ENCODE measurements at places on chromosomes 5 and 9.

- H3K36me3 ChIP-seq: no peaks in the 10 kb centered on the region
- H3K4me1 ChIP-seq: no peaks in the 10 kb centered on the region
- H3K27me3 ChIP-seq: no peaks in the 10 kb centered on the region
- H3K27ac ChIP-seq: no peak overlapping the region
Measured at GRCh38 chr9:68714416-68715180, 9.6 kb downstream of the PIP5K1B start.

DNA sequence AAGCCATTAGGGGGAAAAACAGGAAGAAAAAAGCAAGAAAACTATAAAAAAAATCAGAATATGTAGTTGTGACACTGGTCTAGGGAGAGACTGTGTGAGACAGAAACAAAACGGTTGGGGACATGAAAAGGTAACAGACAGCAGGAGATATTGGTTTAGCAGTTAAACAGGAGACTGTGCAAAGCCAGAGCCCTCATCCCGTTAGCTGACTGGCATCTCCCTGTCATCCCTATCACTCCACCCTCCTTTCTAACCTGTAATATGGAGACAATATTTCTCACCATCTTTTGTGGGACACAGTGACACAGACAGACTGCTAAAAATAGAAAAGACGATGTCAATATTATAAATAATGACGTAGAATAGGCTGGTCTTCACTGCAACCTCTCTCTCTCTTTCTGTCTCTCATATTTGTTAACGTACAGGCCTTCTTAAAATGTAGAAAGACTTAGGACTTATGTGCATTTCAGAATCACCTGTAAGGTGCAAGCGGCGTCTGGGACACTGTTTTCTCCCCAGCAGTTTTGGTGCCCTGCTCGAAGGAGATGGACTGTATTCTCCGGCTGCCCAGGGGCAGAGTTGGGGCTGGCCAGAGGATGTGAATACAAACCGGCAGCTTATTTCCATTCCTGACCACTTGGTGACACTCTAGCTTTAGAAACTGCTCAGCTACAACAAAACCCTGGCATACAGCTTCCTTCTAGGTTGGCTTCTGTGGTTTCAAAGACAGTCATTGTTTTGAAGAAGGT, 190.6 kb downstream of the MAT2B start:
- H3K4me1 ChIP-seq: no peaks in the 10 kb centered on the region
- no peaks in the 10 kb centered on the region for H3K36me3 ChIP-seq
- H3K4me3 ChIP-seq: no peak overlapping the region
- no peak for DNase-seq

GRCh38 chr9:116992865-116993264, 305.8 kb downstream of the TRIM32 start:
- DNase-seq: no peak
- H3K4me1 ChIP-seq: no peaks in the 10 kb centered on the region
- H3K27me3 ChIP-seq: no peaks in the 10 kb centered on the region
- no peaks in the 10 kb centered on the region for H3K36me3 ChIP-seq

- peaks cover 5% of the 10 kb centered on the region for H3K4me1 ChIP-seq
- H3K27me3 ChIP-seq: no peaks in the 10 kb centered on the region
Measured at GRCh38 chr5:32309761-32310160, 3.0 kb downstream of the MTMR12 start.

DNA sequence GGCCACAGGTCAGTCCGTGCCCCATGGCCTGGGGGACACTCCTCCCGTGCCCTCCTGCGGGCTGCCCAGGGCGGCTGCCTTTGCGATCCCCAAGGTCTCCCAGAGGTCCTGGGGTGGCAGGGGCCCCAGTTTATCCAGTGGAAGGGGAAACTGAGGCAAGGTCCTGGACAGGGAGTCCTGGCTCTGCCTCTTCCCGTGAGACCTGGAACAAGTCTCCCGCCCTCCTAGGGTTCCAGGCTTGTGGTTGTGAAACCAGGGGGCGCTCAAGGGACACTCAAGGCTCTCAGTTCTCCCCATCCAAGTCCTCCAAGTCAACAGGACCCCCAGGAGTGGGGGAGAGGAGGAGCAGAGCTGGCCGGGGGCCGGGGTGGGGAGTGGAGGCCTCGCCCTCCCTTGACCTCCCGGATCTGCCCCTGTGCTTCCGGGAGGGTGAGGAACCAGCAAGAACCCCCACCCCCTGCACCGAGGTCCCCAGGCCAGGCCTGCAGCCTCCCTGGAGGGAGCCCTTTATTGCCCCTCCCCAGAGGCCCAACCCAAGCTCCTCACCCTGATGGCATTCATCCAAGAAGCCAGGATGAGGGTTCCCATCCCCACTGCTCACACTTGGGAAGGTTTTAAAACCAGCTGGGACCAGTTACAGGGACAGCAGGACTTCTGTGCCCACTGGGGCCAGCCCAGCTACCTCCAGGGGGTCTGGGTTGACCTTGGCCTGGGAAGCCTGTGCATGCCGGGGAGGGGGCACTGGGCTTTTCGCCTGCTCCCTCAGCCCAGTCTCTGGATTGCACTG, 24.7 kb upstream of the TMEM250 start:
- H3K36me3 ChIP-seq: no peaks in the 10 kb centered on the region
- H3K27me3 ChIP-seq: peaks cover 54% of the 10 kb centered on the region
- H3K4me3 ChIP-seq: no peak overlapping the region
- no peak overlapping the region for H3K27ac ChIP-seq
- no peak for DNase-seq
- H3K4me1 ChIP-seq: no peaks in the 10 kb centered on the region

- no peaks in the 10 kb centered on the region for H3K36me3 ChIP-seq
- H3K4me3 ChIP-seq: no peak overlapping the region
- no peaks in the 10 kb centered on the region for H3K4me1 ChIP-seq
- H3K27me3 ChIP-seq: no peaks in the 10 kb centered on the region
- no peak for DNase-seq
Measured at GRCh38 chr5:91499943-91500531, 116.9 kb upstream of the ARRDC3 start.

- no peaks in the 10 kb centered on the region for H3K36me3 ChIP-seq
- DNase-seq: no peak
- H3K27ac ChIP-seq: no peak overlapping the region
- H3K4me1 ChIP-seq: no peaks in the 10 kb centered on the region
- H3K4me3 ChIP-seq: no peak overlapping the region
Measured at GRCh38 chr5:167783145-167783817, 508.2 kb upstream of the WWC1 start.

DNA sequence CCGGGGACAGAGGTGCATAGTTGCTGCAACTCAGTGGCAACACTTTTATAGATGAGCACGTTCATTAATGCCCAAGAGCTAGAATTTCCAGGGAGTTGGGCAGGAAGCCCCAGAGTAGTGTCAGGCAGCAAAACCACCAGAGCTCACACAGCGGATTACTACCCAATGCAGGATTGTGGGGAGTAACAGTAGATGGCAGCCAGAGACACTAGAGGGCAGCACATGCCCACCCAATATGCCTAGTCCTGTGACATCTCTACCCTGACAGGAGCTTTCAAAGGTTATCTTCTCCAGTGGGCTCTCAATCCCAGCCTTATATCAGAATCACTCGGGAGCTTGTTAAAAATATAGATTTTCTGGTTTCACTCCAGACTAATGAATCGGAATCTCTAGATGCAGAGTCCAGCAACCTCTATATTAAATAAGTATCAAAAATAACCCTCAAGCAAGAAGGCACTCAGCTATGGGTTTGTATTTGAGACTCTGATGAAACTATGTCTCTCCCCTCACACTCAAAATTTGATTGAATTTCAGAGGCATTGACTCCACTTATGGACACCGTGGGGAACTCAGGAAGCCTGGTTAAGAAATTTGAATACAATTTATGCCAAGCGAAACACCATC, 58.4 kb upstream of the PHF24 start:
- no peaks in the 10 kb centered on the region for H3K36me3 ChIP-seq
- H3K27ac ChIP-seq: no peak overlapping the region
- H3K27me3 ChIP-seq: no peaks in the 10 kb centered on the region
- peak; percentile 61 for DNase-seq

DNA sequence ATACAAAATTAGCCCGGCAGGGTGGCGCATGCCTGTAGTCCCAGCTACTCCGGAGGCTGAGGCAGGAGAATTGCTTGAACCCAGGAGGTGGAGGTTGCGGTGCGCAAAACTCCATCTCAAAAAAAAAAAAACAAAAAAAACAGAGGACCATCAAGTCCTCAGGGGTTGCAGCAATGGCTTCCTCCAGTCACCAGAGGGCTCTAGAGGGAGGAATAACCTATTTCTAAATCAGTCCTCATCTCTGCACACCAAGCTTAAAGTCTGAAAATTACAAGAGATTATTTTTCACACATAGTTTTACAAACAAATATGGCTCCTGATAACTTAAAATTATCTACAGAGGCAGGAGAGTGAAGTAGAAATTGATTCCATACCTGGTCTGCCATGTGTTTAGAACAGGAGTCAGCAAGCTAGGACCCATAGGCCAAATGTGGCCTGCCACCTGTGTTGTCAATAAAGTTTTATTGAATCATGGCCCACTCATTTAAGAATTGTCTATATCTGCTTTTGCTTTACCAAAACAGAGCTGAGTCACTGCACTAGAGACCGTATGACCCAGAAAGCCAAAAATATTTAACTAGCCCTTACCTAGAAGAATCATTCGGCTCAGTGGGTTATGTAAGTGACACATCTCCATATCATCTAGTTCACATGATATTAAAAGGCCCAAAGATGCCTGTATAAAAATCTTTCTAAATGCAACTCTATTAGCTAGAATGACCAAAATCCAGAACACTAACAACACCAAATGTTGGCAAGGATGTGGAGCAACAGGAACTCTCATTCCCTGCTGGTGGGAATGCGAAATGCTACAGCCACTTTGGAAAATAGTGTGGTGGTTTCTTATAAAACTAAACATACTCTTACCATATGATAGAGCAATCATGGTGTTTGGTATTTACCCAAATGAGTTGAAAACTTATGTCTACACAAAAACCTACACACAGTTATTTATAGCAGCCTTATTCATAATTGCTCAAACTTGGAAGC, 207.7 kb downstream of the FRMD3 start:
- H3K27me3 ChIP-seq: no peaks in the 10 kb centered on the region
- no peaks in the 10 kb centered on the region for H3K36me3 ChIP-seq
- DNase-seq: no peak
- H3K4me1 ChIP-seq: no peaks in the 10 kb centered on the region
- H3K27ac ChIP-seq: no peak overlapping the region

- no peaks in the 10 kb centered on the region for H3K27me3 ChIP-seq
- DNase-seq: no peak
- H3K27ac ChIP-seq: no peak overlapping the region
- H3K36me3 ChIP-seq: no peaks in the 10 kb centered on the region
- no peak overlapping the region for H3K4me3 ChIP-seq
Measured at GRCh38 chr5:130528474-130528873, 624.2 kb downstream of the CHSY3 start.

DNA sequence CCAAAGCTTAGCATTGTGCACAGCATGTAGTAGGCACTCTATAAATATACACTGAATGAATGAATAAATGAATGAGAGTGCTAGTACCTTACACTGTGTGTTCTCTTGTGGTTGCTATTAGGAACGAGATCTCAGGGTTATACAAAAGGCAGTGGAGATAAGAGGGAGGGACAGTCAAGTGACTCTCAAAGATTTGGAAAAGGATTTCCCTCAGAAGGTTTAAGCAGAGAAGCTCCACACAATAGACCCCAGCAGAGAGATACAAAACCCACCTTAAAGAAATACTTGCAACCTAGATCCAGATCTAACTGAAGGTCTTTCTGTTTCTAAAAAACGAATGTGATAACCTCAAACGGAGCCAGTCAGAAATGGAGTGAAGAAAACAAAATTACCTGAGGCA, 11.8 kb upstream of the EFNA5 start:
- H3K4me3 ChIP-seq: no peak overlapping the region
- H3K4me1 ChIP-seq: no peaks in the 10 kb centered on the region
- no peak overlapping the region for H3K27ac ChIP-seq

DNA sequence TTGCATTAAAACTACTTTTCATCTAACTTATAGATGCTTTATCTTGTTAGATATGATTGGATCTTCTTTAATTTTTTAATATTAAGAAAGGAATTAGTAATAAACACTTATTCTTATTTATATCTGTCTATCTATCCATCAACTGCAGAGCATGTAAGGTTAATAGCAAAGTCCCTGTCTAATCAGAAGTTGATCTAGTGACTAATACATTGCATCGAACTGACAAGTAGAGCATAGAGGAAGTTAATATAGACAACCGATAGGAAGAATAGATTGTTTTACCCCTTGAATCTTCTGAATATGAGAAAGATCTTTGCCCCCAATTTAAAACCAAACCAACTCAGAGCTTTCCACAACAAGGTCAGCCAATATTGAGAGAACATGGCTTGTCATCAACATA, 862.0 kb upstream of the CDH6 start:
- H3K4me1 ChIP-seq: no peaks in the 10 kb centered on the region
- H3K27me3 ChIP-seq: no peaks in the 10 kb centered on the region
- no peaks in the 10 kb centered on the region for H3K36me3 ChIP-seq
- DNase-seq: no peak
- H3K27ac ChIP-seq: no peak overlapping the region

GRCh38 chr9:112793213-112793810, 42.8 kb downstream of the SNX30 start:
- H3K4me1 ChIP-seq: no peaks in the 10 kb centered on the region
- H3K36me3 ChIP-seq: no peaks in the 10 kb centered on the region
- no peak overlapping the region for H3K27ac ChIP-seq
- no peak overlapping the region for H3K4me3 ChIP-seq
- DNase-seq: no peak

GRCh38 chr9:123356851-123357742, 1.1 kb downstream of the CRB2 start:
- H3K4me1 ChIP-seq: no peaks in the 10 kb centered on the region
- no peak overlapping the region for H3K4me3 ChIP-seq
- no peaks in the 10 kb centered on the region for H3K27me3 ChIP-seq
- no peaks in the 10 kb centered on the region for H3K36me3 ChIP-seq

- no peak for DNase-seq
- no peaks in the 10 kb centered on the region for H3K36me3 ChIP-seq
- H3K27me3 ChIP-seq: no peaks in the 10 kb centered on the region
- H3K4me1 ChIP-seq: no peaks in the 10 kb centered on the region
- no peak overlapping the region for H3K27ac ChIP-seq
- no peak overlapping the region for H3K4me3 ChIP-seq
Measured at GRCh38 chr5:14775857-14776256, 95.7 kb downstream of the ANKH start.

- peak overlapping the region; percentile 4 for H3K4me3 ChIP-seq
- H3K27me3 ChIP-seq: no peaks in the 10 kb centered on the region
- DNase-seq: peak; percentile 36
- H3K4me1 ChIP-seq: peaks cover 4% of the 10 kb centered on the region
Measured at GRCh38 chr5:179325296-179326031, 19.8 kb downstream of the ADAMTS2 start.

DNA sequence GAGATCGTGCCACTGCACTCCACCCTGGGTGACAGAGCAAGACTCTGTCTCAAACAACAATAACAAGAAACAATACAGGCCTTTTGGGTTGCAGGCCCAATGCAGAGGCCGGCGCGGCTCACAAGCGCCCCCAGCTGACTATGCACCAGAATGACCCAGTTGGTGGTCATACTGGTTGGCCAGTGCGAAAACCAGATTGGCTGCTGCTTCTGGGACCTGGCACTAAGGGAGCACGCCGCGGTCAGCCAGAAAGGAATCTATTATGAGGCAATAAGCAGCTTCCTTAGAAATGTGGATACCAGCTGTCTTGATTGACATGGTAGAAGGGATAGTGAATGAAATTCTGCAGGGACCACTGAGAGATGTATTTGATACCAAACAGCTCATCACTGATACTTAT, 35.0 kb downstream of the RANBP17 start:
- no peak overlapping the region for H3K27ac ChIP-seq
- DNase-seq: no peak
- H3K4me3 ChIP-seq: no peak overlapping the region
- no peaks in the 10 kb centered on the region for H3K4me1 ChIP-seq
- no peaks in the 10 kb centered on the region for H3K36me3 ChIP-seq
- H3K27me3 ChIP-seq: no peaks in the 10 kb centered on the region

Data from breast epithelium (tissue), 4 donors.